ENCODE measurements at places on chromosomes 16 and 17. TPM values are rescaled to one million over a fixed set of nuclear protein-coding genes. Genes with fewer than 3 reads are reported as not detected.
A peak's percentile ranks its signal among the peaks of the same experiment; 100 is the strongest.

Gene CCDC154
- total RNA-seq = 0.74 TPM

Gene DNAH17
- 0.19 TPM for total RNA-seq

Gene SDR42E1
- 6.5 TPM for total RNA-seq

Gene HIRIP3
- 40.8 TPM for total RNA-seq

Gene HOXB5
- not detected for total RNA-seq

Gene C17orf100
- total RNA-seq = 0.99 TPM

Gene KCNJ16
- not detected for total RNA-seq

Gene KLHL36
- total RNA-seq = 50.3 TPM

Gene NPIPA5
- 13.1 TPM for total RNA-seq

Gene LGALS9B
- not detected for total RNA-seq

Gene KRTAP1-1
- not detected for total RNA-seq

Gene TBX2
- not detected for total RNA-seq

Gene HCRT
- total RNA-seq = not detected

Gene TPSAB1
- not detected for total RNA-seq

- peak overlapping the region; percentile 78 for H3K4me3 ChIP-seq
- no peak overlapping the region for H3K27ac ChIP-seq
- peaks cover 14% of the 10 kb centered on the region for H3K4me1 ChIP-seq
- DNase-seq = no peak
- peaks cover 30% of the 10 kb centered on the region for H3K27me3 ChIP-seq
Observed at GRCh38 chr16:4957420-4957719, 760 bp upstream of the SEC14L5 start.

- H3K27ac ChIP-seq = no peak overlapping the region
- H3K4me1 ChIP-seq = peaks cover 6% of the 10 kb centered on the region
- no peak for DNase-seq
- H3K27me3 ChIP-seq = peaks cover 41% of the 10 kb centered on the region
Observed at GRCh38 chr17:37759014-37759637, 14.3 kb upstream of the HNF1B start.

DNA sequence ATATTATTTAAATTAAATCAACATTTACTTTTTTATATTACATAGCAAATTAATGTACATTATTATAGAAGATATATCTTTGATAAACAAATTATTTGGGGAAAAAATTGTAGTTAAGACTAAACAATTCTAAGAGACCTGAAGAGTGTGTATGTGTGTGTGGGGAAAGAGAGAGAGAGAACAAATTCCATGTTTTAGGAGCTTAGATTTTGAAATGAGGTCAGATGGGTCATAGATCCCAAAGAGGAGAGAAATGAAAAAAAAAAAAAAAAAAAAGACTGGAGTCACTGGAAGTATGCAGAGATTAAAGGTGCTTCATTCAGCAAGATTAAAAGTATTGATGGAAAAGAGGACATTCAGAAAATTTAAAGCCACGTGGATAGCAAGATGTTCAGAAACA is 206.8 kb downstream of the CNTNAP4 start:
- H3K4me3 ChIP-seq = no peak overlapping the region
- no peak for DNase-seq
- H3K4me1 ChIP-seq = no peaks in the 10 kb centered on the region
- H3K36me3 ChIP-seq = no peaks in the 10 kb centered on the region
- no peaks in the 10 kb centered on the region for H3K27me3 ChIP-seq

GRCh38 chr17:50666316-50666715 is 31.6 kb downstream of the ABCC3 start:
- no peak overlapping the region for H3K27ac ChIP-seq
- H3K27me3 ChIP-seq = no peaks in the 10 kb centered on the region
- H3K4me3 ChIP-seq = no peak overlapping the region
- H3K36me3 ChIP-seq = no peaks in the 10 kb centered on the region
- H3K4me1 ChIP-seq = peaks cover 9% of the 10 kb centered on the region
- DNase-seq = no peak

- H3K4me1 ChIP-seq = peaks cover 14% of the 10 kb centered on the region
- no peak for DNase-seq
- peaks cover 48% of the 10 kb centered on the region for H3K36me3 ChIP-seq
- H3K27ac ChIP-seq = no peak overlapping the region
- no peaks in the 10 kb centered on the region for H3K27me3 ChIP-seq
Observed at GRCh38 chr17:45241328-45242028, 19.8 kb downstream of the FMNL1 start.

DNA sequence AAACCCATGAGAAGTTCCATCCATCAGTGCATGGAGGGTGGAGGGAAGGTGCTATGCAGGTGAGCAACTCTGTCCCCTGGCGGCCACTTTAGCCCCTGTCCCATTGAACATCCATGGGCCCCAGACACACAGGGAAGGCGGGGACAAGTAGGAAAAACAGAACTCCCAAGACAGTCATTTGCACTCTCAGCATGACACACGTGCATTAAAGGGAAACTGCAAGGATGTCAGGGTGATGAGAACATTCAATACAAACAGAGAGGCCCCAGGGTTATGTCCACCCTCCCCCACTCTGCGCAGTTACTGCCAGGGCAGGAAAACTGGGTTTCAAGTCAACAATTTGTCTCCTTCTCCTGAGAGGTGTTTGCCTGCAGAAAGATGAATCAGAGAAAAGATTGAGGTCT is 44.0 kb upstream of the AKTIP start:
- no peak overlapping the region for H3K4me3 ChIP-seq
- H3K4me1 ChIP-seq = peaks cover 32% of the 10 kb centered on the region
- H3K27me3 ChIP-seq = peaks cover 51% of the 10 kb centered on the region
- H3K36me3 ChIP-seq = no peaks in the 10 kb centered on the region
- peak; percentile 14 for DNase-seq
- H3K27ac ChIP-seq = no peak overlapping the region

GRCh38 chr16:87017371-87018012 is 299.7 kb downstream of the C16orf95 start:
- H3K27ac ChIP-seq = no peak overlapping the region
- H3K4me1 ChIP-seq = no peaks in the 10 kb centered on the region
- peaks cover 32% of the 10 kb centered on the region for H3K27me3 ChIP-seq
- no peak overlapping the region for H3K4me3 ChIP-seq

DNA sequence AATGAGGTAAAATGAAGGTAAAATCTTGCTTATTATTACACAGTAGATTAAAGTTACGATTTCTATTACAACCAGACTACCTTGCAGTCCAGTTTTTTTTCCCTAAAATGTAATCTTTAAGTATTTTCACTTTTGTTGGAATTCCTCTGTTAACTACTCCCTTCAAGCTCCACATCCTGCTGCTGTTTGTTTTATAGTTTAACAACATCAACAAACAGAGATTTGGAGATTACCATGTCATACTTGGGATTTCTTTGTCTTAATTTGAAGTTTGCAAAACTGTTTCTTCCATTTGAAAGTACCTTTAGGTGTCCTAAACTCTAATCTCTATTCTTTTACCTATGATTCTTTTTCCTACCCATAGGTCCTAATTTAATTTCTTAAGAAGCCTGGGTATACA is 83.3 kb downstream of the ABHD15 start:
- H3K4me3 ChIP-seq = no peak overlapping the region
- no peaks in the 10 kb centered on the region for H3K4me1 ChIP-seq
- no peak overlapping the region for H3K27ac ChIP-seq
- no peaks in the 10 kb centered on the region for H3K27me3 ChIP-seq
- H3K36me3 ChIP-seq = no peaks in the 10 kb centered on the region

DNA sequence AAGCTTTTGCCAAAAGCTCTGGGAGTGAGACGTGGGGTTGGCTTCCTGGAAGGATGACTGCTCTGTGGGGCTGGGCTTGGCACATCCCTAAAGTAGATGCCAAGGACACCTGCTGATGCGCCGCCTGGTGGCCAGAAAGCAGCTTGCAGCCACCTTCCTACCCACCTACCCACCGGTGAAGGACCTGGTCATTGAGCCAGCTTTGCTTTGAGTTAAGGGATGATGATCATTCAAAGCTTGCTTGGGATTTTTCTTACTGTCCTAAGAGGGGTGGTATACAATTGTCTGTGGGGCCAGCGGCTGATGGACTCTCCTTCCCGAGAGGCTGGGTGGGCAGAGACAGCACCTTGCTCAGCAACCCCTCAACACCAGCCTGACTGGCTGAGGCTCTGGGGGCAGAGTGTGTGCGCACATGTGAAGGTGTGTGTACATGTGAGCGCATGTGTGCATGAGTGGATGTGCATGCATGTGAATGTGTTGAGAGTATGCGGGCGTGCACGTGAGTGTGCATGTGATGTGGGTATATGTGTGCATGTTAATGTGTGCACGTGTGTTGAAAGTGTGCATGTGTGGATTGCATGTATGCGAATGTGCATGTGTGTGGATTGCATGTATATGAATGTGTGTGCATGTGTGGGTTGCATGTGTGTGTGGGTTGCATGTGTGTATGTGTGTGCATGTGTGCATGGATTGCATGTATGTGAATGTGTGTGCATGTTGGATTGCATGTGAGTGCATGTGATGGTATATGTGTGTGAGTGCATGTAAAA is 18.6 kb downstream of the C1QTNF1 start:
- no peak overlapping the region for H3K27ac ChIP-seq
- no peaks in the 10 kb centered on the region for H3K36me3 ChIP-seq

- no peak for DNase-seq
- H3K4me3 ChIP-seq = no peak overlapping the region
- no peaks in the 10 kb centered on the region for H3K36me3 ChIP-seq
- no peaks in the 10 kb centered on the region for H3K27me3 ChIP-seq
Observed at GRCh38 chr17:65684631-65685030, 123.2 kb upstream of the AXIN2 start.

- H3K4me3 ChIP-seq = no peak overlapping the region
- no peaks in the 10 kb centered on the region for H3K27me3 ChIP-seq
- peaks cover 57% of the 10 kb centered on the region for H3K4me1 ChIP-seq
- H3K36me3 ChIP-seq = peaks cover 9% of the 10 kb centered on the region
- H3K27ac ChIP-seq = peak overlapping the region; percentile 63
Observed at GRCh38 chr16:89458551-89458950, 31.8 kb downstream of the ANKRD11 start.

DNA sequence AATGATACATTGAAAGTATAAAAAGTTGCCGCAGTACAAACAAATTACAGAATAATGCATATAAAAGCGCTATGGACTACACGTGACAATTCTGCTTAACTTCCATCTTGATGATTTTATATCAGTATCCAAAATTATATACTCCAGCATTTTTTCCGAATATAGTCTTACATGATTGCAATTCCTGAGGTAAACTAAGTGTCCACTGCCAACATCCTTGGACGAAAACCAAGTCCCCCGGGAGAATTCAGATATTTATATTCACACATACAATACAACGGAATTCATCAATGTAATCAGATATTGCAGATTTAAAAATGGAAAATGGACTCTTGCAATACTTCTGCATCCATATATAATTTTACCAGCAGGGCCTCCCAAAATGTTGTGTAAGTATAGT is 8.9 kb upstream of the MYH11 start:
- no peaks in the 10 kb centered on the region for H3K4me1 ChIP-seq
- no peaks in the 10 kb centered on the region for H3K27me3 ChIP-seq
- no peak overlapping the region for H3K4me3 ChIP-seq
- H3K36me3 ChIP-seq = peaks cover 8% of the 10 kb centered on the region
- H3K27ac ChIP-seq = no peak overlapping the region
- DNase-seq = no peak

DNA sequence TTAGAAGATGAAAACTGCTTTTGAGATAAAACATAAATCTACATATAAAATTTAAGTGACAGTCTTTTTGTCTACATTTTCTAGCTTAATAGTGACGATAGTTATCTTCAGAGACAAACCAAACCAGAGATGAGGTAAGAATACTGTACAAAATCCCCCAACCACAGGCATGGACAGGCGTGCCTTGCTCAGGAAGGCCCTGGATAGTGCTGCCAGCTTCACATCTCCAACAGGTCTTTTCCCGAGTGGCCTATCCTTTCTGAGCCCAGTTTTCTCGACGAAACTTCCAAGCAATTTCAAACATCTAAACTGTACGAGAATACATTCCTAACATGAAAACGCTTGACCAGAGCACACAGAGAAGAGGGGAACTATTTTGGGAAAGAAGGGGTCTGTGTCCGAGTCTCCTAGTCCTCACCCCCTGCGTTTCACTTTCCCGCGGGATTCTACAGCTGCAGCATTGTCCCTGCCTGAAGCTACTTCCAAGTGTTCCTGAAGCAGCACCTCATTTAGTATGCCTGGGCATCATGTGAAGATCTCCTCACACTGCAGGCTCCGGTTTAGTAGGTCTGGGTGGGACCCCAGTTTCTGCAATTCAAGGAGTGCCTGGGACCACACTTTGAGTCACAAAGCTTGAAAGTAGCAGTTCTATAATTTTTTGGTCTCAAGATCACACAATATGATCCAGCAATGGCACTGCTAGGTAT is 37.8 kb downstream of the GNA13 start:
- no peak overlapping the region for H3K4me3 ChIP-seq
- no peaks in the 10 kb centered on the region for H3K27me3 ChIP-seq
- no peak overlapping the region for H3K27ac ChIP-seq
- H3K4me1 ChIP-seq = peaks cover 62% of the 10 kb centered on the region
- DNase-seq = no peak

DNA sequence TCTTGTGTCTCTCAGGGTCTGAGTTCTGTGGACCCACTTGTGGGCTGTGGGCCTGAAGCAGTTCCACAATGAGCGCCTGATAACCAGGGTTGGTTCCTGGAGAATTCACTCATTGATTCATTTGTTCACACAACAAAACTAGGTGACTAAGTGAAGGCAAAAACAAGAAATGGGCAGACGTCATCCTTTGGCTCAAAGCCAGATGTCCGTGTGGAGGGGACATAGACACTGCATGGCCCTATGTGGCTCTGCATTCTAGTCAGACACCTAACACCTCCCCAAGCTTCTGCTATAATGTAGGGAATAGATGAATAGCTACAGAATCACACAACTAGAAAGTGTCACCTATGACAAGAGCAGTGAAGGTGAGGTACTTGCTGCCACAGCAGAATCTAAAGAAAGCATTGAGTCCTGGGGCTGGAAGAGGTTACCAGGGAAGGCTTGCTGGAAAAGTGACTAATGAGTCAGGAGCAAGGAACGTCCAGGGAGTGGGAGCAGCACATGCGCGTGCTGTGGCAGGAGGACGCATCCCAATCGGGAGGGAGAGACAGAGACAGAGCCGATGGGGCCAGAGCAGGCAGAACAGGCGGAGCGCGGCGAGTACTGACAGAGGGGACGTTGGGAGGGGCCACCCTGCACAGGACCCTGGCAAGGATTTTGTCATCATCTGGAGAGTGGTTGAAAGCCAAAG is 58.9 kb downstream of the CES1 start:
- H3K4me3 ChIP-seq = no peak overlapping the region
- H3K27me3 ChIP-seq = peaks cover 7% of the 10 kb centered on the region
- no peak for DNase-seq
- H3K36me3 ChIP-seq = no peaks in the 10 kb centered on the region
- H3K4me1 ChIP-seq = no peaks in the 10 kb centered on the region

GRCh38 chr17:13544765-13545164 is 57.0 kb downstream of the HS3ST3A1 start:
- no peaks in the 10 kb centered on the region for H3K4me1 ChIP-seq
- H3K27ac ChIP-seq = no peak overlapping the region
- H3K27me3 ChIP-seq = peaks cover 27% of the 10 kb centered on the region
- DNase-seq = no peak
- no peak overlapping the region for H3K4me3 ChIP-seq
- H3K36me3 ChIP-seq = no peaks in the 10 kb centered on the region

All from activated naive CD4-positive, alpha-beta T cell treated with anti-CD3 and anti-CD28 coated beads for 36 hours (primary cell).